ENCODE measurements at places on chromosomes 6 and 20.

DNA sequence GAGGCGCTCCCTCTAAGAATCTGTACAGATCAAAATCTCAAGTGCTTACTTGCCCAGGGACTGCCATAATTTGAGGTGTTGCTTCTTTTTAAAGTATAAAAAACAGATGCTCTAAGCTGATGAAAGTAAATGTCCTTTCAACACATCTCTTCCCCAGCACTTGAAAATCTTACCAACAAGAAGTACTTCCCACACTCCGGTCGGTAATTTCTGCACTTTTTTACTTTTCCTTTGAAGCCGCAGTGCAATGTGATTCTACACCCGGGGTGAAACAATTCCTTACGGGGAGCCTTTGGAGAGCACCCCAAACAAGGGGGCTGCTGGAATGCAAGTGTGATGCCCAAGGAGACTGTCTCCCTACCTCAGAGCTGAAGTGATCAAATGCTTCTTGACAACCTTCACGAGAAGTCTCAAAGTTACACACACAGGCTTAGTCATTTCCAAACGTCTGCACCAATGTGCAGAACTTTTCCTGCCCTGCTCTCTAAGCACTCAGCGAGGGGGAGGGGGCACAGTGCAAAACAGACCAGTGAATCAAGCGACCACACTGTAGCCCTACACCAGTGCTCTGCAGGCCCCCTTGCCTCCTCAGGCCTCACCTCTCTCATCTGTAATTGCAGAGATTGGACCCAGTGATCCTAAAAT is 56.7 kb downstream of the ATXN1 start:
- no peak for DNase-seq

- DNase-seq: no peak
These were observed 802.0 kb downstream of the C6orf118 start for GRCh38 chr6:164507206-164507940.

DNA sequence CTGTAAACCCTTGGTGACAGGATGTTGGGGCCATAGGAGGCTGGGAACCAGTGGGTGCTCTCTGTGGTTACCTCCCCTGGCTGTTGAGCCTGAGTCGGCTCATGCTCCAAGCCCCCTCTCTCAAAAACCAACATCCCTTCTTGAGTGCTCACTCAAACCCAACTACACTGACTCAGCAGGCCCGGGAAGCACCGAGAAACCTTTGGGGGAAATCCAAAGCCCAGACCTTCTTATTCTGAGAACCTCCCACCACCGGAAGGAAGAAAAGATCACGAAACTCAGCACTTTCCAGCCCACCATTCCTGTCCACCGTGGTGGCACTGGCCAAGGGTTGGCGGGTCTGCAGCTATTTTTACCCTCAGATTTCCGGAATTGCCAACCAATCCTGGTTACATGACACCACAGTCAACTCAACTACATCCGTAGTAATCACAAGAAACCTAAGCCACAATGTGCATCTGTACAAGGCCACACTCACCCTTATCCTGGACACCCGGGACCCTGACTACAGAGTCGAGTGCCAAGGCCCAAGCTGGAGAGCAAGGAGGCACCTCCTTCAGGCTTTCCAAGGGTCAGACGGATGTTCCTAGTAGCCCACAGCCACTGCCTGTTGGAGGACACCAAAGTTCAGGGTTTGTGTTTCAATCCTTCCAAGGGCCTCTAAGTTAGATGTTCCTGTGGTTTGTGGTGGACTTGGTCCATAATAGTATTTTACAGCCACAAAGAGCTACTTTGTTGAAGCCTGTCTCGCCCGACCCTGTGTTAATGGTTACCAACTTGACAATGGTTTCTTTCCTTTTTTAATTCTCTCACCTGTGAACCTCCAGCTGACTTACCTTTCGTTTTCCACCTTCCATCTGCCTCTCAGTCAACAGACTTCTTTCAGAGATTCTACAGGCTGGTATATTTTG is 317.0 kb downstream of the CDC5L start:
- no peak for DNase-seq

DNA sequence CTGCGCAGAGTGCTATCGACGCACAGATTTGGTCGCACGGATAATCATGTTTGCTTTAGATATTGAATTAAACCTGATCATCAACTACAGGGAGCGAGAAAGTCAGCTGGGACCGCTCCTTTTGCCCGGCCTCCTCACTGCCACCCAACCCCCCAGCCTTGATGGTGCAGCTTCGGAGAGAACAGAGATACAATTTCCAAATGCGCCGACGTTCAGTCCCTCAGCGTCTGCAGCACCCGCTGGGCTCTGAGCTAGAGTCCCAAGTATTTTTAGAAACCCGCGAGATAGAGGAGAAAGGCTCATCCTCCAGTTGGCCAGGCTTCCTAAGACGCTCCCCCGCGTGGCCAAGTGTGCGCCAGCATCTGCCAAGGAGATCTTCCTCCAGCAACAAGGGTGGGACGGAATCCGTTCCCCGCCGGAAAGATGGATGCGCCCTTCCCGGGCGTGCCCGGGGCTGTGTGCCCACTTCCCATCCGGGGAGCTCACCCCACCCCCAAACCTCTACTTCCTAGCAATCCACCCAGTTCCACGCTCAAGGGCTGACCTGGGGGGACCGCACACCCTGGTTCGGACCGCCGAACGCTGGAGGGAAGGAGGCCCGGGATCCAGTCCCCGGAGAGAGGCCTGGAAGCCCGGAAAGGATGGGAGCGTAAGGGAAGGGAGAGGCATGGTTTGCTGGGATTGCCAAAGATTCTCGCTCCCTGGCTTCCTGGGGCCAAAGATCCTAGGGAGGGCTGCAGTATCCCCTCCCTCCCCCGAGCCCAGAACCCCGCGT is 4.1 kb downstream of the NKX2-2 start:
- DNase-seq: peak; percentile 48

GRCh38 chr6:3569816-3570215 is 113.0 kb upstream of the SLC22A23 start:
- DNase-seq: no peak
